ENCODE measurements at places on chromosomes 4 and X.
A peak's percentile ranks its signal among the peaks of the same experiment; 100 is the strongest.

- DNase-seq: no peak
Measured at GRCh38 chrX:138930583-138930945, 219.0 kb upstream of the FGF13 start.

GRCh38 chrX:98065151-98065550 lies 1181.4 kb downstream of the RPA4 start:
- DNase-seq: no peak

- peak; percentile 60 for DNase-seq
Measured at GRCh38 chr4:153450544-153450917, 15.6 kb upstream of the TMEM131L start.

- no peak for DNase-seq
Measured at GRCh38 chr4:92101737-92102172, 202.0 kb upstream of the GRID2 start.

- DNase-seq: no peak
Measured at GRCh38 chrX:49059681-49060085, 884 bp downstream of the CCDC120 start.

DNA sequence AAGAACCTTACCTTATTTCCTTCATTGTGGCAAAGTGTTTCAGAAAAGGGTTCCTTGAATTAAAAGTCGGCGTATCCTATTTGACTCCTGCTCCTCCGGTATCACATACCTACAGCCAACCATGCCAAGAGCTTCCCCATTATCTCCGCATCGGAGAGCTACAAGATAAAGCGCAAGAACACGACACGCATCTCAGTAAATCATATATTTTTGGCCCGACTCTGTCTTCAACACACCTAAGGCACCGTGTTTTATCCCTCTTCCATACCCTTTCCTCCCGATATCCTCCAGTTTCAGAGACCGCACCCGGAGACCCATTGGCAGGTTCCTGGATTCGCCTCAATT lies 497 bp upstream of the THAP9 start:
- DNase-seq: no peak

DNA sequence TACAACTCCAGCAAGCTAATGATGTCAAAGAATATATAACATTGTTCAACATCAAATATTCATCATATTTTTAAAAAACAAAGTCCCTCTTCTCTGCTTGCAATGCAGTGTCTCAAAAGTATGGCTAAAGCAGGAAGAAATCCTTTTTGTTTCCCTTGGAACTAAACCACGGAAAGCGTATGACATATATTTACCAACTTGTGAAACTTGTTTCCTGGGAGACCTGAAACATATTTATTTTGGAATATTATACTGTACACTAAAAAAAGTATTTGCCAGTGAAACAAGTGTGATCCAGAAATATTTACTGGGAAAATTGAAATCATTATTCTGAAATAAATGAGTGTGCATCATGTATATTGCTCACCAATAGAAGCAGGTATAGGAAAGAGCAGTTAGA lies 156.0 kb upstream of the ANKRD50 start:
- DNase-seq: no peak

DNA sequence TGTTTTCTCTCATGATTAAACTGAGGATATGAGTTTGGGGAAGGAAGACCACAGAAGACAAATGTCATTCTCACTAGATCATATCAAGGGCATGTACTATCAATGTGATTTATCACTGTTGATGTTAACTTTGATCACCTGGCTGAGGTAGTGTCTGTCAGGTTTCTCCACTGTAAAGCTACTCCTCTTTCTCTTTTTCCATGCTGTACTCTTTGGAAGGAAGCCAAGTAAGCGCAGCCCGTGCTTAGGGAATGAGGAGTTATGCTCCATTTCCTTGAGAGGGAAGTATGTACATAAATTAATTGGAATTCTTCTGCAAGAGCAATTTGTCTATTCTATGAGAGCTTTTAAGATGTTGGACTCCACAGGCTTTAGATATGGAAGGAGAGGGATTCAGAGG lies 4.0 kb upstream of the KANTR start:
- no peak for DNase-seq

GRCh38 chr4:151087467-151087866 lies 12.0 kb upstream of the RPS3A start:
- DNase-seq: no peak

GRCh38 chr4:125837493-125838201 lies 522.9 kb downstream of the FAT4 start:
- no peak for DNase-seq

GRCh38 chrX:84118315-84118714 lies 69.7 kb downstream of the RPS6KA6 start:
- no peak for DNase-seq

- no peak for DNase-seq
Measured at GRCh38 chrX:15384304-15384703, at the start of gene VEGFD. TSS of gene VEGFD (minus strand) at chrX:15384413. CDS start at chrX:15383946, 467 bp downstream.

GRCh38 chr4:31291238-31291637 lies 571.1 kb downstream of the PCDH7 start:
- DNase-seq: no peak

- no peak for DNase-seq
Measured at GRCh38 chr4:177321647-177322046, 12.0 kb downstream of the NEIL3 start.

DNA sequence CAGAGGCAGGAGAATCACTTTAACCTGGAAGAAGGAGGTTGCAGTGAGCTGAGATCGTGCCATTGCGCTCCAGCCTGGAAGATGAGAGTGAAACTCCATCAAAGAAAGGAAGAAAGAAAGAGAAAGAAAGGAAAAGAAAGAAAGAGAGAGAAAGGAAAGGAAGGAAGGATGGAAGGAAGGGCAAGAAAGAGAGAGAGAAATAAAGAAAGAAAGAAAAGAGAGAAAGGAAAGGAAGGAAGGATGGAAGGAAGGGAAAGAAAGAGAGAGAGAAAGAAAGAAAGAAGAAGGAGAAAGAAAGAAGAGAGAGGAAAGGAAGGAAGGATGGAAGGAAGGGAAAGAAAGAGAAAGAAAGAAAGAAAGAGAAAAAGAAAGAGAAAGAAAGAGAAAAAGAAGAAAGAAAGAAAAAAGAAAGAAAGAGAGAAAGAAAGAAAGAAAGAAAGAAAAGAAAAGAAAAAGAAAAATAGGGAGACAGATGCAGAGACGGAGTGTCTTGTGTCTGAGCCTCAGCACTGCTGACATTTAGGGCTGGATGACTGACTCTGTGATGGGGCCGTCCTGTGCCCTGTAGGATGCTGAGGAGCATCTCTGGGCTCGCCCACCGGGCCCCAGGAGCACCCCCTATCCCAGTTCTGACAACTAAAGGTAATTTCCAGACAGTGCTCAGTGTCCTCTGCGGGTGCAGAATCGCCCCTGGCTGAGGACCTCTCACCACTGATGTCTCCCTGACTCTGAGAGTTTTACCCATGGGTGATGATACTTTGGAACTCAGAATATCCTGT lies 61.7 kb downstream of the CRLF2 start:
- no peak for DNase-seq

- DNase-seq: no peak
Measured at GRCh38 chr4:41994461-41994985, 4.2 kb downstream of the SLC30A9 start.

DNA sequence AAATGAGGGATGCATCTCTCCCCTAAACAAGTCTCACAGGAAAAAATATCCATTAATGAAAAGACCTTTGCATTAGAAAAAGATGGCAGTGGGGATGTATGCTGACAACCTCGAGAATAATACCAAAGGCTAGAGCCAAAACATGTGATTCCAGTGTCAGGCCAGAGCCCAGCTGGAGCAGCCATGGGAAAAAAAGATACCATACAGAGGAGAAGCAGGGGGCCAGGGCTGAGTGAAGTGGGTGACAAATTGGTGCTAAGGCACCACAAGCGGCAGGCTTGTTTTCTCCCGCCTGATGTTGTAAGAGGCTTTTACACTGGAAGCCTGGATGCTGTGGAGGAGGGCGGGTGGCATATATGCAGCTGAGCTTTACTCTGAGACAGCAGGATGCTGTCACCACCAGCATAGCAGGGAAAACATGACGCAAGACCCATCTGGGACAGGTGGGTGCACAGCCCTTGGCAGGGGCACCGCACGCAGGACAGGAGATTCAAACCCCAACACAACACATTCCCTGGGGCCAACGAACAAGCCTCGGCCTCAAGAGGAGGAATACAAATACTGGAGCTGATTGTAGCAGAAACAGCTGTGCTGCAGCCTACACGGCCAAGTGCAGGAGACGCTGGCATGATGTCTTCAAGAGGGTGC lies 91.9 kb downstream of the TSPAN5 start:
- DNase-seq: no peak

GRCh38 chr4:76702440-76703122 lies 195.4 kb downstream of the SOWAHB start:
- no peak for DNase-seq

- no peak for DNase-seq
Measured at GRCh38 chr4:3647421-3647820, 115.2 kb upstream of the LRPAP1 start.

DNA sequence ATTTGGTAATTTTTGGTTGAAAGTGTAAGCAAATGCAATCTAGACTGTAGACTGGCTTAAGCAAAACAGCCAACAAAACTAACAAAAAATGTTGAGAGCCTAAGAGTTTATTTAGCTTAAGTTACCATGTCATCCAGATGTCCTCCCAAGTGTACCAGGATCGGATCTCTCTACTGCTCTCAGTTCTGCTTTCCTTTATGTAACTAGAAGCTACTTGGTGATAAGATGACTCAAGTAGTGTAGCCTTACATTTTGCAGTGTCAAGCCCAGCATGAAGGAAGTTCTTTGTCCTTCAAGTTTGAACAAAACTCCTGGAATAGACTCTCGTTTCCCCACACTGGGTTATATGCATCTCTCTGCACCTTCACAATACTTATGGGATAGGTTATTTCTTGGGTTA lies 1500.0 kb downstream of the STIM2 start:
- no peak for DNase-seq
